ENCODE measurements at places on chromosomes 2 and 18.

- DNase-seq: peak; percentile 86
These were observed at the start of gene MFF for GRCh38 chr2:227324995-227325838. MFF (plus strand) TSS chr2:227325251; CDS start chr2:227330666, 5,415 bp downstream.

- no peak for DNase-seq
These were observed 257.5 kb upstream of the NCKAP5 start for GRCh38 chr2:133825778-133826177.

- peak; percentile 74 for DNase-seq
These were observed 14.3 kb downstream of the SIX3 start for GRCh38 chr2:44955593-44956392.

- no peak for DNase-seq
These were observed 1556.8 kb upstream of the SLC39A10 start for GRCh38 chr2:194100201-194100600.

- DNase-seq: no peak
These were observed 414.9 kb downstream of the SATB2 start for GRCh38 chr2:199042660-199043379.

DNA sequence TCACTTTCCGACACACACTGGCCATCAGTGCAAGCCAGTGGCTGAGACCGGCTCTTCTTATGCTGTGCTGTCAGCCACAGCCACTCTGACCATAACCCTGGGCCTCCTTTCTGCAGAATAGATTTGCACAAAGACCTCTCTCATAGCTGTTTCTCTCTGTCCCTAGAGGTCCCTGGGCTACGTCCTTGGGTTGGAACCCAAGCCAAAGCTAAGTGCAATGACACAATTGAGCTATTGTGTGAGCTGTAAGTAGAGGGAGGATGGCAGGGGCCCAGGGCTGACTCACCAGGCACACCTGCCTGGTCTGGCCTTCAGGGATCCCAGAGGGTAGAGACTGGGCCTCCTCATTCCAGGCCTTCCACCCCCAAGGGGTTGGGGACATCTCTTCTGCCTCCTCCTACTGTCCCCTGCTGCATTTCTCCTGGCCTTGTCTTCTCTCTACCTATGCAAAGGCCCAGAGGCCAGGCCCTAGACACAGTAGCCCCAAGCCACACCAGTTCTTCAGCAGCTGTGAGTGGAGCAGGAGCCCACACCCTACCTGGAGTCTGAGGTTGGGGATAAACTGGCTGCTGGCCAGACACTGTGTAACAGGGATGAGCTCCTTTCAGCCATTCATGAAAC, 174.6 kb downstream of the NCK2 start:
- DNase-seq: no peak

DNA sequence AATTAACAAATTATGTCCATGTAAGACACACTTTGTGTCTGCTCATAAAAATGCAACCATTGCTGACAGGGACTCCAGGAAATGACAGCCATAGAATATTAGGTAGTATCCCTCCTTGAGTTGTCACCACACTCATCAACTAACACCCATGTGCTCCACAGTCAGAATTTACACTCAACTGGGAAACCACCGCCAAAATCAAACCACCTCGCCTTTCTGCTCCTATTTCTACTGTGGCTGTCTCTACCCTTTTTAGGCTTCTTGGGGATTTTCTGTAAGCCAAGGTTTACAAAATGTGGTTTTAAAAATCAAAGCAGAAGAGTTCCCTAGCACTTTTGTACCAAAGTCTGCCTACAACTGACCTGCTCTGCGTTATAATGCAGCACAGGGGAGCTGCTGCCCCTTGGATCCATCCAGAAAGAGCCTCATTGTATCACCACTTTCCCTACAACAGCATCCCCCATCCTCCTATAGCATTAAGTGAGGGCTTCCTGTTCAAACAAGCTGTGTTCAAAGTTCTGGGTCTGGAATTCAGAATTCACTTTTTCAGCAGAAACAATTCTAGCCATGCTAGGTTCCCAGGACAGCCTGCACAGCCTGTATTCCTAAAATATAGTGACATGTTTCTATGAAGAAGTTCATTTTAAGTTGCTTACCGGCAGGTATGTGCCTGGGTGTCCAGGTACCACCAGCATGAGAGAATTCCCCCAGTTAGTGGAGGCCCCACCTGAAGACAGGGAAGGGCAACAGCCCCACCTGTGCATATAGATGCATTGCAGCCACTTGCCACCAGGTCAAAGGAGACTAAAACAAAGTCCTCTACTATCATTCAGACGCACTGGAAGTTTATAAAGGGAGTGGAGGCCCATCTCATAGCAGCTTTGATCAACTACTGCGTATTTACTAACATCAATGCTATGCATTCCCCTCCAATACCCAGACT, 104.3 kb downstream of the MYO5B start:
- DNase-seq: no peak

GRCh38 chr2:23387845-23388244, 2.9 kb downstream of the KLHL29 start:
- DNase-seq: no peak

- no peak for DNase-seq
These were observed 747.4 kb upstream of the SLC8A1 start for GRCh38 chr2:41199334-41199733.

All from stimulated activated CD4-positive, alpha-beta T cell treated with anti-CD3 and anti-CD28 coated beads, TNF-alpha, amount 100 ng/mL, for 1 hour (primary cell).